GM13976 (cell line): ENCODE measurements at places on chromosomes 2 and 18.

DNA sequence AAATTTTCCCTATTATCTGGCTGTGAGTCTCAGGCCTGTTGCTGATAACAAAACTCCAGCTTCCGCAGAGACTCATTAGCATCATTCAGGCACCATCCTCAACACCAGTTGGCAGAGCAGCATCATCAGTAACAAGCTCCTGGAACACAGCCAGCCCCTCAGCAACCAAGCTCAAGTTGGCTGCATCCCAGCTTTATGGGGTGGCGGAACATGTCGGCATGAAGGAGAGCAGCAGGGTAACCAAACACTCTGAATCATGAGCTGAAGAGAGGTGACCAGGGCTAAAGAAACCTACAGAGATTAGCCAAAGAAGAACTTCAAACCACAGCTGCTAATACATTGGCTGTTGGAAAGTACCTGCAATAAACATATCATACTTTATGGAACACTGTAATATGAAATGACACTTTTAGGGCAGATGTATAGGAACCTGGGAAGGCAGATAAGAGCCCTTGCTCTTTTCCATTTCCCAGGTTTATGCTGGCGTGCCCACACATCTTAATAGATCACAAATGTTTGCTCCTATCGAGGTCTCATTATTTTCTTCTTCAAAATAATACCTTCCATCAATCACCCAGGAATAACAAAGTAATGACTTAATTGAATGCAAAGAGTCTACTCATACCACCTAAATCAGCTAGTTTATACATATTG is 63.8 kb downstream of the PDE11A start:
- no peak for DNase-seq

DNA sequence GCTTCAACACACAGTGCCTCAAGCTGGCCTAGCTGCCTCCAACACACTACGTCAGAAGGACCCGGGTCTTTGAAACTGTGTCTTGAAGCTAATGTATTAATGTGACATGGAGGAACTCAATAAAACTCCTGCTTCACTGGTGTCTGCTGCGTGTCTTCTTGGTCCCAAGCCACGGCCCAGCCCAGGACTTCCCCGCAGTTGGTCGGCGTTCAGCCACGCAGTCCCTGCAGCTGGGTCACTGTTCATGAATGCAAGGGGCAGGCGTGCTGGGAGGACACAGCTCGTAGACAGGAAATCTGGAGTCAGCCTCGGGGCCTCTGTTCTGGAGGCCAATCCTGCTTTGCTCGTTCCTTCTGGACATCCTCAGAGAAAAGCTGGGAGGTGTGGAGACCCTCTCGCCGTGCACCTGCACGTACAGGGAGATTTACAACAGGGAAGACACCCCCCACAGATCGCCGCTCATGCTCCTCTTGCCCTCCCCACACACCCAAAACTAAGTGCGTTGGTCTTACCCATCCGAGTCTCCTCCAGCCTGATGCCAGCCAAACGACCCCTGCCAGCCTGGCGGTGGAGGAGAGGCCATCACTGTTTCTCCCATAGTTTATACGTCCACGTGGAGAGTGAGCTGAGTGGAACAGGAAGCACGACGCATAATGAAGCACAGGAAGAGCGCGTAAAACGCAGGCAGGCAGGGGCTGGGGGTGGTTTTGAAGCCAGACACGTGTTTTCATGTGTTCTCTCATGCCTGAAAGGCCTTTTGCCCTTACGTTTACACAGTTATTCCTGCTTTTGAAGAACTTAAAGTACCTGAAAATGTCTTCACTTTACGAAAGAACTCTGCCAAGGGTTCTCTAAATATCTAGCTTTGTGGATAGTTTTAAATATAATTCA is 39.7 kb downstream of the ADI1 start:
- DNase-seq = no peak

GRCh38 chr2:42314892-42315468 is 46.0 kb downstream of the COX7A2L start:
- DNase-seq = no peak

- DNase-seq = no peak
Observed at GRCh38 chr2:203437511-203437910, 97.6 kb downstream of the RAPH1 start.

- DNase-seq = no peak
Observed at GRCh38 chr2:226683196-226683595, 116.4 kb downstream of the IRS1 start.

GRCh38 chr2:18047896-18048657 is 169.6 kb downstream of the KCNS3 start:
- no peak for DNase-seq

DNA sequence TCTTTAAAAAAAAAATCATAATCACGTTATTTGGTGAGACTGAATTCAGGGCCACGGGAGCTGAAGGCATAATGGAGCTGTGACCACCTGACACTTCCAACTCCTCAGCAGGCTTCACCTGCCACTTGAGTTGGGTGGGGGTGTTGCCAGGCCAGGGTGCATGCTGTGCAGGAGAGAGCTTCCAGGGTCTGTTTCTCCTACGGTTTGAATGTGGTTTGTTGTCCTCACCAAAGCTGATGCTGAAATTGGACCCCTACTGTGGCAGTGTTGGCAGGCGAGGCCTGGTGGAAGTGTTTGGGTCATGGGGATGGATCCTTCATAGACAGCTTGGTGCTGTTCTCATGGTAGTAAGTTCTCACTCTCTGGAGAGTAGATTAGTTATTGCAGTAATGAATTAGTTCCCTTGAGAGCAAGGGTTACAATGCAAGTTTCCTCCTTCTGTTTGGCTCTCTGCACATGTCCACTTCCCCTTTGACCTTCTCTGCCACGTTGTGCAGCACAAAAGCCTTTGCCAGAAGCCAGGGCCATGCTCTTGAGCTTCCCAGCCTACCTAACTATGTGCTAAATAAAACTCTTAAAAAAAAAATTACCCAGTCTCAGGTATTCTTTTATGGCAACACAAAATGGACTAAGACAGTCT is 38.3 kb upstream of the ANKRD44 start:
- DNase-seq = no peak

GRCh38 chr18:61710082-61710620 is 182.7 kb downstream of the RNF152 start:
- DNase-seq = no peak

GRCh38 chr2:218396688-218397462 is 2.8 kb upstream of the CTDSP1 start:
- peak; percentile 18 for DNase-seq

DNA sequence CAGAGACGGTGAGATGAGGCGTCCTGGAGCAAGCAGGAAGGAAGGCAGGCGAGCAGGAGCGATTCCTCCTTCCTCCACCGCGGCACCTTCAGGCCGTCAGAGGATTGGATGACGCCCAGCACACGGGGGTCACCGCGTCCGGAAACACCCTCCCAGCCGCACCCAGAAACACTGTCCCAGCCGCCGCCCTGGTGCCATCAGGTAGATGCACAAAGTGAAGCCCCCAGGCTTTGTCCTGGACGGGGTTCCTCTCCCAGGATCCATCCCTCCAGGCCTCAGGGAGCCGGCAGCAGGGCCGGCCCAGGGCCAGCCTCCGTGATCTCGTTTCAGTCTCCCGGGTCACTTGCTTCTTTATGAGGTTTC is 31.5 kb downstream of the RTP5 start:
- no peak for DNase-seq

DNA sequence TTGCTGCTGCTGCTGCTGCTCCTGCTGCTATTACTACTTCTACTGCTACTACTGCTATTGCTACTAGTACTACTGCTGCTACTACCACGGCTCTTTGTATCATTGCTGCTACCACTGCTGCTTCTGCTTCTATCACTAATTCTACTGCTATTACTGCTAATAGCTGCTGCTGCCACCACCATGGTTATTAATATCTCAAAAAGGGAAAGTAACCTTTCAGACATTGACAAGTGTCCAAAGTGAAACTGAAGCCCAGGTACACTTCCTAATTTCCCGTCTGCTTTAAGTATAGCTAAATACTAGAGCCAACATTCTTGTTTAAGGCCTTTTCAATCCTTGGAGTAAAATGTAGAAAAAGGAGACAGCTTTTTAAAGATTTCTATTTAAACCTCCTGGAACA is 45.4 kb upstream of the EHBP1 start:
- DNase-seq = peak; percentile 34

DNA sequence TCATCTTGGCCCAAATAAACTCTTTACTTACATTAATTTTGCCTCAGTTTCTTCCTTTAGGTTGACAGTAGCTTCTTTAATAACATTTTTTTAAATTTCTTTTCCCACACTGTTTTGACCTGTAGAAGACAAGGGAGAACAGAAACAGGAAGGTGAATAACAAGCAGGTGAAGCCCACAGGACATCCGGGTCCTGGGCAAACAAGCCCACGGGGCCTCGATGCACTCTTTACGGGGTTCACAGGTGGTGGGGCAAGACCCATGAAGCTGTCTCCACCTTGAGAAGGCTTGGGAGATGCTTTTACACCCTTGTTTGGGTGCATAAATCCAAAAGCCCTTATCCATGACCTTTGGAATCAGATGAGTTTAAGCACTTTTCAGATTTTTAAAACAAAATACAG is 301.0 kb upstream of the MGAT5 start:
- no peak for DNase-seq

GRCh38 chr2:196076778-196077568 is 8.3 kb upstream of the DNAH7 start:
- no peak for DNase-seq

DNA sequence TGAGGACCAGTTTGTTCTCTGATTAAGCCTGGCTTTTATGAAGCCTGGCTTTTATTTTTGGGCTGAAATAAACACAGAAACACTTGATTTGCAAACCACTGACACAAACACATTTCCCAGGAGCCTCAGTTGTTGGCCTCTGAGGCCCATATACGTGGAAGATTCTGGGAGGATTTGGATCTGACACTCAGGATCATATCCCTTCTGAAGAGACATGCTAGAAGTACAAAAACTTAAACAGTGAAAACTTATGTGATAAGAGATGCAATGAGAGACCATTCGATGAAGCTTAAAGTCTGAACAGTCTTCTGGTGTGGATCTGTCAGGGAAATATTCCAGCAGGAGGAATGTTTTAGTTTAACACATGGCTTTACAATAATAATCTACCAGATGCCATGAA is 33.0 kb downstream of the MYT1L start:
- no peak for DNase-seq

- peak; percentile 60 for DNase-seq
Observed at GRCh38 chr18:48715711-48716361, 177.0 kb downstream of the CTIF start.

GRCh38 chr18:37419315-37419714 is 146.3 kb downstream of the CELF4 start:
- DNase-seq = no peak

- DNase-seq = no peak
Observed at GRCh38 chr2:236049981-236050380, 118.2 kb downstream of the GBX2 start.

DNA sequence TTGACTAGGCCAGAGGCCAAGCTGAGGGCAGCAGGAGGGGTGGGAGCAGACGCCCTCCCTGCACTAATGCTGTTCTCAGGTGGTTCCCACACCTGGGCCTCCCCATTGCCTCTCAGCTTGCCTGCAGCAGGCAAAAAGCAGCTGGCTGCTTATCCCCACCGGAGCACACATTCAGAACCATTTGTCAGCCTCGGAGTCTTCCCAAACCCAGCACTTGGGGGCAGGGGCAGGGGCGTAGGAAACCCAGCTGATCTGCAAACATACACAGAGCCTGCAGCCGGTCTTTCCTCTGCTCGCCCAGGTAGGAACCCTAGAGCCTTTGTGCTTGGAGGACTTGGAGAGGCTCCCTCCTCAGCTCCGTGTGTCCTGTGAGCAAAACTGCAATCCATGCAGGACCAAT is 249.8 kb downstream of the CYP26B1 start:
- DNase-seq = peak; percentile 21

GRCh38 chr2:51722311-51722710 is 690.4 kb upstream of the NRXN1 start:
- DNase-seq = no peak

- DNase-seq = peak; percentile 34
Observed at GRCh38 chr18:62771494-62772270, 56.3 kb downstream of the PHLPP1 start.

GRCh38 chr2:181268174-181268867 is 188.9 kb upstream of the ITGA4 start:
- DNase-seq = no peak
